ENCODE measurements at places on chromosomes 4 and X.
A peak's percentile ranks its signal among the peaks of the same experiment; 100 is the strongest.

DNA sequence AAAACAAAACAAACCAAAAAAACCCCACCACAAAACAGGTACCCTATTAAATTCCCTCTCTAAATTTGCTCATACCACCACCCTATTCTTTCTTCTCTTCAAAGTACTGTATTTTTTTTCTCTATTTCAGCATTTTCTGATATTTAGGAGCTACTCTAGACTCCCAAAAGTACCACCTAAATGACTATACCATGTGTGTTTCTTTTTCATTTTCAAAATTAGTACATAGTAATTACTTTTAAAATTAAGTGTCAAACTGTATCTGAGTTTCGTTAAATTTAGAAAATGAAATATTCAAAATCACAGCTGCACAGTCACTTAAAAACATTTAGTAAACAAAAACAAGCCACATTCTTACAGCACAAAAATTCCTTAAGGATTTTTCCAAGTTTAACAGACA, 161.7 kb downstream of the FBXW7 start:
- no peak for DNase-seq

DNA sequence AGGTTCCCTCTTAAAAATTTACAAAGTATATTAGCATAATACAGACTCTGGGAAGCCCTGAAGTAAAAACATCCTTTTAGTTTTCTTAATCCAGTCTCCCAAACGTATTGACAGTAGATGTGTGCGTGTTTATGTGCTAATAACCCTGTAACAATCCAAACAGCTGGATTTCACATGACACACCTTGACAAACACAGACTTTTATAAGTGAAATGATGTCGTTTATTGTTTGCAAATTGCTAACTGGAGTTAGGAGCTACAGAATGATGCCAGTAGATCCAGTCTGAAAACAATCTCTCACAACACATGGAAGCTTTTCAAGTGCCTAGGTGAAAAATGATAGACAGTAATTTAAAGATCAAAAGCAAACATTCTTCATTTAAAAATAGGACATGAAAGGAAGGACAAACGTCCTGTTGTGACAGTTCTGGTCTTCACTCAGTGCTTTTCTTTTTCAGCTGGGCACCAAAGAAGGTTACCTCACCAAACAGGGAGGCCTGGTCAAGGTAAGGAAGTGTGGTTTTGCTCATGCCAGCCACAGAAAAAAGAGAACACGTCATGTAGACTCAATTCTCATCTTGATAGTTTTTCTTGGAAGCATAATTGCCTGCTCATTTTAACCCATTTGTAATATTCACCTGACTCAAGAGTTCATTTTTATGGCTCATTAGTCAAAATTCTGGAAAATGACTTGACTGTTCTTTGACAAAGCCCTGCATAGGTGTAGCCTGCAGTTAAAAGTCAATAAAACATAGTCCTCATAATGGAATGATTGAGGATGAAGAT, 32.9 kb downstream of the LAMTOR3 start:
- no peak for DNase-seq

DNA sequence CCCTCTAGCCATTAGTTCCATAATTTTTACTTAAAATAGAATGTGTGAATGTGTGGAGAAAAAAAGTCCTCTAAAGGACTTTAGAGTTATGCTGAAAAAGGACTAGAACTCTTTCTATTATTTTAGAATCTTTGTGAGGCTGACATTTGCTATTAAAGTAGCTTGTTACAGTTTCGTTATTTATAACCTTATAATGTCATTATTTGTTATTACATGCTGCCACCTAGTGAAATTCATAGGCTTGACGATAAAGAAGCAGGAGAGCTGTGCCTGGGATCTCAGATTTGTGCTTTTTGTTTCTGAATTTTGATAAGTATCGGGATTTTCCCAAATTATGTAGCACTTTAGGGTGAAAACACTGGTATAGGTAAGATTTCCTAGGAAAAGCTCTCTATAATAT, 38.5 kb upstream of the TAPT1 start:
- peak; percentile 46 for DNase-seq

- DNase-seq, result no peak
These were observed 254.4 kb upstream of the BOD1L1 start for GRCh38 chr4:13881892-13882291.

- DNase-seq, result peak; percentile 84
These were observed 76.5 kb downstream of the PSAPL1 start for GRCh38 chr4:7358100-7358735.

DNA sequence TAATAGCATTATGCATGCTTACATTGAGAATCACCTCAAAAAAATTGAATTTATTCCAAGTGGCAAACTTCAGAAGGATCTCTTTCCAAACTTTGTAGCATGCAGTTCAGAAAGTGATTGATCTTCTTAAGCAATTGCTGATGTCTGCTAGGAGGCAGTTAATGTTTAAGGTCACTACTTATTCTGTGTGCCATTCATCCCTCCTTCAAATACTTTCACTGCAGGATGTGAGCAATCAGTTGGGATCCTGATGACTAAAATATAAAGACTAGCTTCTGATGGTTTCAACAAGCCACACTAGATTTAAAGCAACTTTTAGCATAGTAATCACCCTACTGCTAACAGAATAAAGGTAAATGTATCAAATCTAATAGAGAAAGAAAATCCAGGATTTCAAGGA, 414.1 kb downstream of the ADGRL3 start:
- DNase-seq, result no peak

Data from AG08396 (cell line).